ENCODE measurements at places on chromosomes 7 and 10.

GRCh38 chr10:12656518-12657142, 307.3 kb downstream of the CAMK1D start:
- DNase-seq = peak; percentile 34

GRCh38 chr10:6843481-6843881, 263.4 kb upstream of the PRKCQ start:
- DNase-seq = no peak

GRCh38 chr10:82282782-82283456, 407.9 kb downstream of the NRG3 start:
- no peak for DNase-seq

DNA sequence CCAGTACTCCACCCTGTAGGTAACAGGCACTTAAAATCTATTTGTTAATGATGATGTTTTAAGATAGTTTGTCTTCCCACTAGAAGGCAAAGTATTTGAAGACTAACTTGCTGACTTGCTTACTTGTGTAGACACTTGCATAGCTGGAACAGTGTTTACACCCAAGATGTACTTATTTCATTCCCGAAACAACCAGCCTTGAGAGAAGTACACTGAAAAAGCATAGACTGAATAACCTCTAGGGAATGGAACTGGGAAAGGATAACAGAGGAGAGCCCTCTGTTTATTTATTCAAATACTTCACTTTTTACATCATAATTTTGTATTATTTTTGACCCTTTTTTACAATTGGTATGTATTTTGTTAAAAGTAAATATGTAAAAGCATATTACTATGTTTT, 33.1 kb upstream of the TMEM26 start:
- no peak for DNase-seq

- DNase-seq = no peak
Measured at GRCh38 chr10:92662848-92663247, 26.9 kb upstream of the HHEX start.

- peak; percentile 66 for DNase-seq
Measured at GRCh38 chr10:33180390-33180789, 154.1 kb downstream of the NRP1 start.

DNA sequence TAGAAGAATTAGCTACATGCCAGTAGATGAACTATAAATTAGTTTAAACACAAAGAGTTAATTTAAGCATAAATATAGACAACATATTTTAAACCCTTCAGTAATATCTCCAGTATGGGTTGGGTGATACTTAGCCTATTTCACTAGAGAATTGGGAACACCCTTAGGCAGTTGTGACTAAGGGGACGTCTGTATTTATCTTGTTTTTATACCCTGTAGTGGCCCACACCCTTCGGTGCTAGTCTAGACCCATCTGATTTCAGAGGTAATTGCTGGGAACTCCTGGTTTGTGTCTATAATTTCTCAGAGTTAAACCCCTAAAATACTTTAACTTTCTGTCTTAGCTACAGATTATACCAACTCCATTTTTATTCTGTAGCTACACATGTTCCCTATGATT, 11.5 kb upstream of the STEAP4 start:
- DNase-seq = no peak

DNA sequence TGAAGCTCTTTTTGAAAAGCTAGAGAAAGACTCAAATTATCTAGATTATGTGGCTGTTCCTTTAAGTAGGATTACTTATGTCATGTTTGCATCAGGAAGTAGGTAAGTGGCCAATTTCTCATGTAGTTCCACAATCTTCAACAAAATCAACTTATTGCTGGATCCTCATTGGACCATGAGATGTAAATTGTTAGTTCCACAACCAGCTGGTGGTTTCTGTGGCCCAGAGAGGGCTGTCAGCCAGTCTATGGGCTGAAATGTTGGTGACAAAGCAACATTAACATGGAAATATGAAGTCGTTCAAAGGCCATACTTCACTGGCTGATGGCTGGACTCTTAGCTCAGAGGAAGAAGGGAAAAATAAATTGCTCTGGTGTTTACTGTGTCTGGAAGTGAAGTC, 157.9 kb downstream of the PLXDC2 start:
- no peak for DNase-seq

DNA sequence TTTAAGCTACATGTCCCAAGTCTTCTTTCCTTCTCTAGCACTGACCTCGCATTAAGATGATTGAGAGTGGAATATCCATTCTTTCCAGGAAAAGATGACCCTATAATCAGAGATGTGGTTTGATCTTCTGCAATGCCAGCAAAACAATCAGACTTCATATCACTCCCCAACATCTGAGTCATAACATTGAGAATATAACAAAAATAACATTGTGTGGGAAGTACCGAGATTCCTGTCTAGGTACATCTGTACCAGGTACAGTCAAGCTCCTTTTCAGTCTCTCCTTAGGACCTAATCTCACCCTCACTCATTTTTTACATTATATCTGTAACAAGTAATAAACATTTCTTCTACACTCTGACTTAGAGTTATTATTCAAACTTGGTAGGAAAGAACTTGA, 201.6 kb downstream of the LRRTM3 start:
- no peak for DNase-seq

DNA sequence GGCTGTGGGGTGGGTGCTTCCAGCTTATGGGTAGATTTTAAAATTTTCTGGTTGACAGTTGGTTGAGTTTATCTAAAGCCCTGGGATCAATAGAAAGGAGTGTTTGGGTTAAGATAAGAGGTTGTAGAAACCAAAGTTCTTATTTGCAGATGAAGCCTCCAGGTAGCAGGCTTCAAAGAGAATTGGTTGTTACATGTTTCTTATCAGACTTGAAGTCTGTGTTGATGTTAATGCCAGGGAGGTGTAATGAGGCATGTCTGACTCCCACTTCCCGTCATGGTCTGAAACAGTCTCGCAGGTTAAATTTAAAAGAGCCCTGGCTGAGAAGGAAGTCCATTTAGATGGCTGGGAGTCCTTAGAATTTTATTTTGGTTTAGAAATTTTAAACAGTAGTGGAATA, 165.2 kb upstream of the TMEM72 start:
- no peak for DNase-seq

DNA sequence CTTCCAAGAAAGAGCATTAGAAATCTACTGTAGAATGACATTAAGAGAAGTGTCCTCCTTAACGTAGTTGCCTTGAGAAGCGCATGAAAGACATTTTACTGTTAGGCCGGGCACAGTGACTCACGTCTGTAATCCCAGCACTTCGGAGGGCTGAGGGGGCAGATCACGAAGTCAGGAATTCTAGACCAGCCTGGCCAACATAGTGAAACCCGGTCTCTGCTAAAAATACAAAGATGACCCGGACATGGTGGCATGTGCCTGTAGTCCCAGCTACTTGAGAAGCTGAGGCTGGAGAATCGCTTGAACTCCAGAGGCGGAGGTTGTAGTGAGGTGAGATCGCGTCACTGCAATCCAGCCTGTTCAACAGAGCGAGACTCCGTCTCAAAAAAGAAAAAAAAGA, 28.9 kb downstream of the TARP start:
- no peak for DNase-seq

- no peak for DNase-seq
Measured at GRCh38 chr7:20218279-20218678, 1.1 kb upstream of the MACC1 start.

- DNase-seq = no peak
Measured at GRCh38 chr10:11345224-11346054, 266.0 kb downstream of the USP6NL start.

GRCh38 chr10:65818990-65819389, 1106.8 kb upstream of the LRRTM3 start:
- no peak for DNase-seq

- DNase-seq = no peak
Measured at GRCh38 chr10:63145782-63146181, 12.7 kb downstream of the NRBF2 start.

DNA sequence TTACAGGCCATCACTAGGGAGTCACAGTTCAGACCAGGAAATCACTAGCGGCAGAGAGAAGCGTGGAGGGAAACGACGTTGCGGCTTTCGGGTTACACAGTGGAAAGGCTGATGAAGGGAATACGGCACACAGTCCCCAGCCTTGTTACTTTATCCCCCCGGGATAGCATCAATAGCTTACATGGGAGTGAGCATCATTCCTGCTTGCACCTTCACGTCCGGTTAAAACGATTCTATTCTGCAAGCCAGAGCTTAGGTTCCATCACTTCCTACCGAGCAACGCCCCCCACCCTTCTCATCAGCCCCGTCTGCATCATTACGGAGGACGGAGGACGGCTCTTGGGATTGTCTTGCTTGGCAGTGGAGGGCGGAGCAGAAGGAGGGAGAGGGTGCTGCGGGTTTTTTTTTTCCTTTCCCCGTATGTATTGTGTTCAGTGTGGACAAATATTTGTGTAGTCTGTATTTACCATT, 124.9 kb downstream of the CLEC2L start:
- DNase-seq = no peak

- DNase-seq = no peak
Measured at GRCh38 chr10:53765311-53765710, 992.7 kb upstream of the MBL2 start.

DNA sequence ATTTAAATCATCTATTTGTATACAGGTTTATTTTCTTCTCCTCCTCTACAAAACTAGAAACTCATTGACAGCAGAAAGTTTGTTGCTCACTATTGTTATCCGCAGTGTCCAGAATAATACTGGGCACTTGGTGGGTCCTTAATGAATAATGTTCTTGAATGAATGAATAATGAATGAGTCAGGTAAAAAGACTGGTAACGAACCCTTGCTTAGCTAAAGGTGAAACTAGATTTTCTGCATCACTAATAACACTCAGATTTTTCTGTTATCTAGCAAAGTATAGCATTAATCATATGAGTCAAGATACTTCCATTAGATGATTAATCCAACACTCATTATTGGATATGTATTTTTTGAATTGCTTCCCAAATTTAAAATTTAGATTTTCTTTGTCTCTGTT, 953.2 kb downstream of the SORCS3 start:
- DNase-seq = no peak

DNA sequence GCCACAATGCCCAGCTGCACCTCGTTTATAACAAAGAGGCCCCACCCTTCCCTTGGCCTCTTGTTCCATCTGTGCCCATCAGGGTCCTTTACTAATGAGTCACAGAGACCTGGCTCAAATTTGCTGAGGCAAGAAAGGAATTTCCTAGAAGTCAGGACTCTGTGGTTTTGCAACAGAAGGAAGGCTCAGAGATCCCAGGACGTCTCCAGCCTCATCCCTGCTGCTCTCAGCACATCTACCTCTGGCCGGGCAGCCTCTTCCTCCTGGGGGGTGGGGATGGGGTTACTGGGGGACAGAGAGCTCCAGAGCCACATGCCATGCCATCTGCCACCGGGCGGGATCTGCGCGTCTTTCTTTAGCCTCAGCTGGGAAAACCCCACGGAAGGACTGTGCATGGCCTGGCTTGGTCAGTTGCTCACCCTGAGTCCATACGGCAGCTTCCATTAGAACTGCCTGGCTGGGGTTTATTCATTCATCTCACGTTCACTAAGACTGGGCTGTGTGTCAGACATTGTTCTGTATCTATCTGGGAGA, 41.9 kb upstream of the PSMG3 start:
- peak; percentile 63 for DNase-seq

DNA sequence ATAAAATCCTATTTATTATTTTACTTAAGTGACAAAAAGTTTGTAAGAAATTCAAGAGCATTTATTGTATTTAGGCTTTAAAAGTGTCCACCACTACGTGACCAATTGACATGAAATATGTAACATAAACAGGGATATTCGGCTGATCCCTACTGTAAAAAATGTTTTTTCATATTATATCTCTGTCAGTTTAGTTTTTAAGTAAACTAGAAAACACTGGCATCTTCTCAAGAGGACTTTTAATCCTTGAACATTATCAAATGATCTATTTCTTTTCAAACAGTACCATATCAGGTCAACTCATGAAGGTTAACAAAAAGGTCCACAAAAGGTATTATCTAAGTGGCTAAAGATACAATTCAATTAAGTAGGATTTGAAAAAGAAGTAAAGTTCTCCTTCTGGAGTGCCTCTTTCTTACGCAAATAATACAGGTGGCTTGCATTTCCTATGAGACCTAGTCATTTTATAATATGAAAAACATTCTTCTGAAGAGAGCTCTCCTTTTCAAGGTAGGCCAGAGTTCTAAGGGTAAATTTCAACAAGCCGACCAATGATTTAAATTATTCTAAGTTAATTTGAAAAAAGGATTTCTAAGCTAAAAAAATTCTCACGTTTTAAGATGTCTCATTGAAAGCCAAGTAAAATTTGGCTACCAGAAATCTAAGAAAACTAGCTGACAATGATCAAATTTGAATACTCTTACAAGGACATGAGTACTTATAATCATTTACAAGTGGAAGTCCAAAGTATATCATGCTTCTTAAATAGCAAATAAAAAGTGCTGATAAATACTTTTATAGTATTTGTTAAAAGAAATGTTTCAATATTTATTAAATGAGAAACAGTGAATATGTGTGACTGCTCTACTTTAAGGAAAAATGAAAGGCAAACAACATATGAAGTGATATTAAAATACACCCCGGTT, 133.5 kb downstream of the NRBF2 start:
- DNase-seq = peak; percentile 8

- no peak for DNase-seq
Measured at GRCh38 chr10:14433147-14433546, 102.4 kb upstream of the FRMD4A start.

- DNase-seq = no peak
Measured at GRCh38 chr10:91462423-91462822, 52.3 kb downstream of the HECTD2 start.

- DNase-seq = no peak
Measured at GRCh38 chr7:96013836-96014235, 241.5 kb downstream of the DYNC1I1 start.

DNA sequence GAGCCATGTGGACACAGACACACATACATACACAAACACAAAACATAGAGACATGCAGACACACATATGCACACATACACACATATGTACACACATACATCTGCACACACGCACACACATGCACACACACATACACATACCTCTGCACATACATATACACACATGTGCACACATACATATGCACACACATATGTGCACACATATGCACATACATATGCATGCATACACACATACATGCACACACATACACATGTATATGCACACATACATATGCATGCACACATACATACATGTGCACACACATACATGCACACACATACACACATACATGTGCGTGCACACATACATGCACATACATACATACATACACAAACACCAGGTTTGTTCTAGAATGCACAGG, 236.3 kb upstream of the FOXK1 start:
- no peak for DNase-seq

GRCh38 chr7:14936554-14936953, 34.0 kb upstream of the DGKB start:
- no peak for DNase-seq

GRCh38 chr10:49540056-49540797, 1.3 kb upstream of the ERCC6 start:
- no peak for DNase-seq

GRCh38 chr10:19014498-19014897, 34.1 kb upstream of the MALRD1 start:
- DNase-seq = no peak

DNA sequence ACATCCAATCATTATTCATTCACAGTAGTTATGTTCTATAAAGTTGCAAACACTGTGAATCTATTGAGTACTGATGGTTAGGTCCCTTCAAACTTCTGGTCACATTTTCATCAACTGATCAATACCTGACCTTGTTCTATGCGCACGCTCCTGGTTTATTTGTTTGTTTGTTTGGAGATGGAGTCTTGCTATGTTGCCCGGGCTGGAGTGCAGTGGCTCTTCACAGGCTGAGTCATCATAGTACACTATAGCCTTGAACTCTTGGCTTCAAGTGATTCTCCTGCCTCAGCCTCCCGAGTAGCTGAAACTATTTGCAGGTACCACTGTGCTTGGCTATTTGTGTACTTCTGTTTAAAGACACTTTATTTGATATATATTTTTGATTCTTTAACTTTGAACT, 19.3 kb downstream of the SND1 start:
- DNase-seq = no peak

- DNase-seq = no peak
Measured at GRCh38 chr10:70850097-70850496, 34.3 kb downstream of the SGPL1 start.
